ENCODE measurements at places on chromosomes 2 and 18. TPM values are rescaled to one million over a fixed set of nuclear protein-coding genes. Genes with fewer than 3 reads are reported as not detected.

The PTH2R gene
- 0.33 TPM for total RNA-seq

The GKN2 gene
- total RNA-seq, result not detected

The CAMKMT gene
- 15.0 TPM for total RNA-seq

The MAPK4 gene
- not detected for total RNA-seq

The RAB31 gene
- total RNA-seq, result 90.4 TPM

The ADGRF3 gene
- 0.09 TPM for total RNA-seq

The MLPH gene
- 5.2 TPM for total RNA-seq

The LOXHD1 gene
- not detected for total RNA-seq

The SERPINE2 gene
- total RNA-seq, result 252 TPM

The MAPRE3 gene
- total RNA-seq, result 5.3 TPM

The PAX3 gene
- total RNA-seq, result not detected

The CYBRD1 gene
- total RNA-seq, result 412 TPM

The DHRS9 gene
- not detected for total RNA-seq

The BCL11A gene
- total RNA-seq, result 0.09 TPM

The KCNE4 gene
- 22.2 TPM for total RNA-seq

The EVX2 gene
- not detected for total RNA-seq

The GATA6 gene
- total RNA-seq, result 22.5 TPM

The CPO gene
- total RNA-seq, result not detected

The FANCL gene
- 29.6 TPM for total RNA-seq

The RAMP1 gene
- 3.1 TPM for total RNA-seq

The CKAP2L gene
- total RNA-seq, result 26.4 TPM

The ELOA2 gene
- total RNA-seq, result not detected

All from fibroblast of the aortic adventitia (primary cell).